ENCODE measurements at places on chromosomes 13 and 19.

DNA sequence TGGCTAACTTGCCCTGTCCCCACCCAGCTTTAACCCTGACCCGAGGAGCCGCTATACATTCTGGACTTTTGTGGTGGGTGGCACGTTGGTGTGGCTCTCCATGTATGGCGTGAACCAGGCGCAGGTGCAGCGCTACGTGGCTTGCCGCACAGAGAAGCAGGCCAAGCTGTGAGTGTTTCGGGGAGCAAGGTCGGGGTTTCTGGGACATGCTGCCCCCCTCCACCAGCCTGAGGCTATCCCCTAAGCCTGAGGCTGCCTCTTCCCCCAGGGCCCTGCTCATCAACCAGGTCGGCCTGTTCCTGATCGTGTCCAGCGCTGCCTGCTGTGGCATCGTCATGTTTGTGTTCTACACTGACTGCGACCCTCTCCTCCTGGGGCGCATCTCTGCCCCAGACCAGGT lies 6.0 kb downstream of the SLC5A5 start:
- DNase-seq, result no peak

DNA sequence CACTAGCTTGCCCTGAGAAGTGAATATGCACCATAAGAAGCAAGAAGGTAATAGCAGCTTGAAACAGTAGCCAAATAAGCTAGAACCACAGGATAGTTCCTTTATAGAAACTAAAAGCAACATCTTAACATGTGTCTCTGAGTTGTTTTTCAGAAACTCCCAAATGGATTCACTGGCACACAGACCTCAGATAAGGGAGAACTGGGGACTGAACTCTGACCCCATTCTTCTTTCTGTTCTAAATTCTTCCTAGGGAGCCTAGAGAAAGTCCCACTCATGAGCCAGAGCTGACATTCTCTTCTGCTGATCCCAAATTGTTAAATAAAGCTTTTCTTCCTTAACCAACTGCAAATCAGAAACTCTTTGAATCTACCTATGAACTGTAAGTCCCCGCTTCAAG lies 146.1 kb downstream of the PCDH9 start:
- DNase-seq, result no peak

- DNase-seq, result no peak
These were observed 1.6 kb upstream of the DIRAS1 start for GRCh38 chr19:2722541-2723344.

GRCh38 chr19:55116232-55116858 lies 1.1 kb downstream of the PPP1R12C start:
- DNase-seq, result peak; percentile 93

DNA sequence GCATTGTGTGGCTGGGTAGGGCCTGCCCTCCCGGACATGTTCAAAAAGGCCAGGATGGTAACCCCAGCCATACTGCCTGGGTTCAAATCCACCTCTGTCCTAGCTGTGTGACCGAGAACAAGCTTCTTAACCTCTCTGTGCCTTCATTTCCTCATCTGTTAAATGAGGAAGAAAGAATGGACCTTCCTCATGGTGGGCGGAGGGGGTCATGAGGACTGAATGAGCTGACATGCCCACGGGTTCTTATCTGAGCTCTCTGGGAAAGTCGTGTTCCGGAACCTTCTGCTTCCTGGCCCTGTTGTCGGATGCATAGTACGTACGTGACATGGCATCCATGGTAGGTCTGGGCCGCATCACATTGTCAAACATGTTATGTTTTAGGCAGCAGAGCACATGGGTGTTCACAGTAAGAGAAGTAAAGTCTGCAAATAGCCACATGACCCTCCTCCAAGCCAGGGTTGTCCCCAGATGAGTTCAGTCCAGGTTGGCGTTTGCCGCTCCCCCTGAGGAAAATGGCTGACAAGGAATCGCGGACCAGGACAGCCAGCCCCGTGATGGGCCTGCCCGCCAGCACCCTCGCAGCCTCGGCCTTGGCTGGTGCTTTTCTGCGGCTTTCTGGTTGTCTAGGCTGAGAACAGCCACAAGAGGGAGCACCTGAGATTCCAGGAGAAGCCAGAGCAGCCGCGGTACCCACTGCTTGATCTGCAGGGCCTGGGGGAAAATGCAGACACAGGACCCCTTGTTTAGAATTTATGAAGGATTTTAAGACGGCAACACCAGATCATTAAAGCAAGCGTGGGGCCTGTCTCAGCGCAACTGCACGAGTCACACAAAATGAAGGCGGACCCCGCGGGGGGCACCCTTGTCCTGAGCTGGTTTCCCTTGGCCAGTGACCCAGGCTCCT lies 2.4 kb upstream of the NTN5 start:
- DNase-seq, result peak; percentile 83

- DNase-seq, result no peak
These were observed 43.9 kb upstream of the MAP3K10 start for GRCh38 chr19:40147338-40147692.

- DNase-seq, result no peak
These were observed 354.4 kb upstream of the DACH1 start for GRCh38 chr13:72221276-72221962.

DNA sequence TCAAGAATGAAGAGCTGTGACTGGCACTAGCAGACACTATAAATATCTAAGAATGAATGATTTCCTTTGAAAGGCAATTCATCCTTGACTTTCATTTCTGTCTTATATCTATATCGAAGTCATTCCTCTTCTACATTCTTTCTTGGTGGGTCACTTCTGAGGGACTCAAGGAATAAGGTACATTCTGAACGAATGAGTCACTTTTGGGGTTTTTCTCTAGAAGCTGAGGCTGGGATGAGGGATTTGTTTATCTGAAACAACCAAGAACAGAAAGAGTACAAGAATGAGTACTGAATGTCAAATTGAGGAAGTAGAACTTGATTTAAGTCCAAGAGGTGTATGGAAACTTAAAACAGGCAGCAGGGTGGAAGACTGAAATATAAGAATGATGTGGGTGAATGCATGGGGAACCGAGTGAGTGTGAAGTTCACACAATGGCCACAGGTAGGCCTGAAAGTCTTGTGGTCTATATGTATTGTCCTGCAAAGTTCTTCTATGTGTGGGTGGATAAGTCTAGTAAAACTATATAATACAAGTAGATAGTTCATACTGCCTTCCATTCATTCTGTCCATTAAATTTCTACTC lies 343.9 kb downstream of the OXGR1 start:
- no peak for DNase-seq

DNA sequence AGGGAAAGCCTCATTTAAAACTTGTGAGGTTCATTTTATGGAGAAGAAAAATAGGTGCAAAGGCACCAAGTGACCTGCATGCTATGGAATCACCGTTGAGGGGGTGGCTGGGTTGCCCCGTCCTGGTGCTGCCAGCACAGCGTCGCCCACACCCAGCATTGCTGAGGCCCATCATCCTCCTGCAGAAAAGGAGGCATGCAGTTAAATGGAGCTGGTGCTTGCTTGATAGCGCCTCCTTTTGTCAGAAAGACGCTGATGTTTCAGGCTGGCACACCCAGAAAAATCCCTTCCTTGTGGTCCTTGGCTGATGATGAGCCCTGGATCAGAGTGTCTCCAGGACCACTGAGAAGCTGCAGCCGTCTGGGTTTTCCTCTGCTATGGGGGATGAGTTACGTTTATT lies 36.9 kb downstream of the DHRS12 start:
- peak; percentile 4 for DNase-seq

- no peak for DNase-seq
These were observed 4.2 kb upstream of the RPS15 start for GRCh38 chr19:1434040-1434366.

DNA sequence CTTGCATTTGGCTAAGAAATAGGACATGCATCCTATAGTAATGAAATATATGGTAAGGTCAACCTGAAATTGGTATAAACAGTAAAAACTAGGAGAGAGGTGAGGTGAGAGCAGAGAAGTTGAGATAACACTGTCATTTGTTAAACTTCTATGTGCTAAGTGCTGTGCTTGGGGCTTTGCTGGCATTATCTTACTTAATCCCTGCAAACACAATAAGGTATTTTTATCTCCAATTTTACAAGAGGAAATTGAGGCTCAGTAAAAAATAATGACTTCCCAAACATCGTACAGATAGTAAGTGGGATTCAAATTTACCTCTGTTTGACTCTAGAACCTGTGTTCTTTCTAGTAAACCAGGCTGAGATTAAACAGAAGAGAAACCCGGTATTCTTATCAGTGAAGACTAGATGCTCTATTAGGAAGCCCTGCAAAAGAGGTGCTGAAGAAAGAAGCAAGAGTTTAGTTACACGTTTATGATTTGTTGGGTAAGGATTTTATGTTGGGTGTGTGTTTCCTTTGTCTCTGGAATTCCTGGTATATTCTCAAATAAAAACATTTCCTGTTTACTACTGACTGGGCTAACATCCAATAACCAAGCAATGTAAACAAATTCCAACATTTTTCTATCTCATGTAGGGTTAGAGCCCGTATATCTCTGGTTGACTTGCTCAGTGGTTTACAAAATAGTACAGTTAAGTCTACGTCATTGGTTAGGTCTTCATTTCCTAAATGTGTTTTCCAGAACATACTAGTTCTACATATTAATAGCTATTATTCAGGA lies 137.3 kb upstream of the FNDC3A start:
- DNase-seq, result no peak

DNA sequence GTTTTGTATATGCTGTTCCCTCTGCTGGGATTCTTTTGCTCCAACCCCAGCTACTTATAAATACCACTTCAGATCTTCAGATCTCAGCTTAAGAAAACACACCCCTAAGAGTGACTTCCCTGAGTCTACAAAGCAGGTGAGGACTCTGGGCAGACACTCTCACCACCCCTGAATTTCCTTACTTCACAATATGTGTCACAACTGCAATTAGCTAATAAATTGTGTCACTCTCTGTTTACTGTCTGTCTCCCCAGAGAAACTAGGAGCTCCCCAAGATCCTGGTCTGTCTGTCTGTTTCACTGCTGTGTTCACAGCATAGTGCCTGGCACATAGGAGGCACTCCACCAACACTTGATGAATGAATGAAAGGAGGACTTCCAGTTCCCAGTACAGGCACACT lies 14.4 kb downstream of the CEBPA start:
- DNase-seq, result no peak

GRCh38 chr19:4379383-4380253 lies 20.7 kb downstream of the SH3GL1 start:
- no peak for DNase-seq

DNA sequence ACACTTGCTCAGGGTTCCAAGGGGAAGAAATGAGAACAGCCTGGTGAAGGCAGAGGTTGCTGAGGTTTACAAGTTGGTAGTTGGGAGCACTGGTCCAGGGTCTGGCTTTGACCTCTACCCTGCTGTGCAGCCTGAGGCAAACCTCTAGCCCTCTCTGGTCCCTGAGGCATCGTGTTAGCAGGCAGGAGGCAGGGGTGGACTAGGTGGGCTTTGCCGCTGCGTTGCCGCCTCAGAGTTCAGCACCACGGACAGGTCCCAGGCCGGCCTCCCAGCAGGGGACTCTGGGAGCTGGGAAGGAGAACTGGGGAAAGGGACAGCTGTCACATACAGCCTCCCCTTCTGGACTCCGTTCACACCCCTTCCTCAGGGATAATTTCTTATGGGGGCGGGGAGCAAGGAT lies 3.1 kb downstream of the NCAN start:
- DNase-seq, result peak; percentile 46

DNA sequence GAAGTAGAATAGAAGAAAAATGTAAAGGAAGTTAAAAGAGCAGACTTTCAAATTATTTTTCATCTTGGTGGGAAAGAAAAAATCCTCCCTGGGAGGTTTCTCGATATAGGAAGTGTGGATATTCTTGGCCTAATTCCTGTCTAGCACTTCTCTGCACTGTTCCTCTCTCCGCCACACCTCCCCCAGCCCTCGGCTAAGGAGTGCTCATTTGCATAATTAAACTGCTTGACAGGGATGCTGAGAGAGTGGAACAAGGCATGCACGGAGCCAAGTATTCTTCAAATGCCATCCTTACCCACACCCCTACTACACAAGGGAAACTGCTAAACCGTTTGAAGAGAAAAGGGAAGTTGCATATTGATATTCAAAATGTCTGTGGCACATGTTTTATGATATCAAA lies 511.0 kb upstream of the HTR2A start:
- peak; percentile 50 for DNase-seq

- peak; percentile 67 for DNase-seq
These were observed 53.0 kb downstream of the LRCH1 start for GRCh38 chr13:46605825-46606554.

DNA sequence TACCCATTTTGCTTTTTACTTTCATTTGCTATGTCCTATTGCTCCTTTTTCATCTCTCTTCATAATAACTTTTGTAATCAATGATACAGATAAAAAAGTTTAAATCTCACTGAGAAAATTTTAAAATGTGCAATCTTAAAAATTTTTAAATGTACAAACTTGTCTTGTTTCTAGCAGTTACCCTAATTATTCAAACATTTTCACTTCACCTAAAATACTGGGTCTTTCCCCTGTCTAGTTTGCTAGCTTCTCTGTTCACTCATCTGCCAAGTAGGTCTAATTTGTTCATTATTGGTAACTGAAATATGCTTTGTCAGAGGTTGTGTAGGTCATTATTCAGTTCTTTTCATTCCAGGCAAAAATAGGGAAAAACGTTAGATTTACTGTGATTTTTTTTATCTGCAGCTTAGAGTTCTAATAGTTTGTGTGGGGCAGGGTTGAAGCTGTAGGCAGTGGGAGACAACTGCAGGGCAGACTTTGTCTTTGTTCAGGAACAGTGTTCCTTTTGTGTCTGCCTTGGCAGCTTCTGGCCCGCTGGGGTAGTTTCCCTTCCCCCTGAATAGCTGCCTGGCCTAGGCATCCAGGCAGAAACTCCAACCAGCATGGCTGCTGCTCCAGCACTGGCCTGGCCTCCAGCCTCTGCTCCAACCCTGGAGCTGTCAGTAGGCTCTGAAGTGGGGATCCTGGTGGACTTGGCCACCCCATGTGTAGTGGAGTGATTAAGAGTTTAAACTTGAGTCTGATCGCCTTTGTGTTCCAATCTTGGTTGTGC lies 48.5 kb downstream of the WDFY2 start:
- DNase-seq, result no peak

GRCh38 chr19:56076498-56076897 lies 44.6 kb downstream of the ZNF787 start:
- peak; percentile 18 for DNase-seq

- DNase-seq, result no peak
These were observed 306.8 kb downstream of the DCLK1 start for GRCh38 chr13:35824395-35824794.

GRCh38 chr19:39607561-39607960 lies 5.2 kb downstream of the LGALS13 start:
- DNase-seq, result no peak

DNA sequence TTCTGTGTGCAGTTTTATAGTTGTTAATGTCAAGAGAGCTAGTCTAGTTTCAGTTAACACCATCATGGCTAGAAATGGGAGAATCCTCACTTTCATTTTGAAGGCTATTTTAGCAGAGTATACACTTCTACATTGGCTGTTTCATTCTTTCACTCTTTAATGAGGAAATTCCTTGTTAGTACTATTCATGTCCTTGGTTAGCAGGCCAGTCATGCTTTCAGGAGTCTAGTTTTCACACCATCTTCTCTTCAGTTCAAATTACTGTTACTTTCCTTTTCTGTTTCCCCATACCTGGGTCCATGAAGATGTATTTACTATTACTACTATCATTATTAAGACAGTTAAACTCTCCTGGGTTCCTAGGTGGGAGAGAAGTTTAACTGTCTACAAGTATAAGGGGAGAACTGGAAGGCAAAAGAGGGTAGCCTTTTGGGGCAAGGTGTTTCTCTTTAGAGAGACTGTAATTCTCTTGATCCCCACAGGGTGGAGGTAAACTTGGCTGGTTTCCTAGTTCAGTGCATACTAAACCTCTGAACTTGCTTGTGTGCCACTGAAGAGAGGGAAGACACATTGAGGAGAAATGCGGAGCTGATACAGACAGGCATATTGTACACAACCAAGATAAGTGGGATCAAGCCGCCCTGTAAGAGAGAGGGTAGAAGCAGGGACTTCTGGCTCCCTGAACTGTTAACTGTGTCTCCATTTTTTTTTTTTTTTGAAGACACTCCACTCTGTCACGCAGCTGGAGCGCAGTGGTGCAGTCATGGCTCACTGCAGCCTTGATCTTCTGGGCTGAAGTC lies 41.3 kb upstream of the IGFL4 start:
- peak; percentile 67 for DNase-seq

Measured in Kasumi-1 (cell line).